ENCODE measurements at places on chromosomes 2 and 18. TPM values are rescaled to one million over a fixed set of nuclear protein-coding genes. Genes with fewer than 3 reads are reported as not detected.

HJURP gene
- total RNA-seq, result 1.8 TPM

COL6A3 gene
- total RNA-seq, result 3.4 TPM

GAREM2 gene
- 4.0 TPM for total RNA-seq

ACVR2A gene
- 12.4 TPM for total RNA-seq

- no peaks in the 10 kb centered on the region for H3K27me3 ChIP-seq
- H3K4me1 ChIP-seq, result peaks cover 2% of the 10 kb centered on the region
- no peak overlapping the region for H3K4me3 ChIP-seq
- no peak for DNase-seq
- H3K36me3 ChIP-seq, result no peaks in the 10 kb centered on the region
- no peak overlapping the region for H3K27ac ChIP-seq
Measured at GRCh38 chr2:8234757-8235374, 447.0 kb upstream of the ID2 start.

DNA sequence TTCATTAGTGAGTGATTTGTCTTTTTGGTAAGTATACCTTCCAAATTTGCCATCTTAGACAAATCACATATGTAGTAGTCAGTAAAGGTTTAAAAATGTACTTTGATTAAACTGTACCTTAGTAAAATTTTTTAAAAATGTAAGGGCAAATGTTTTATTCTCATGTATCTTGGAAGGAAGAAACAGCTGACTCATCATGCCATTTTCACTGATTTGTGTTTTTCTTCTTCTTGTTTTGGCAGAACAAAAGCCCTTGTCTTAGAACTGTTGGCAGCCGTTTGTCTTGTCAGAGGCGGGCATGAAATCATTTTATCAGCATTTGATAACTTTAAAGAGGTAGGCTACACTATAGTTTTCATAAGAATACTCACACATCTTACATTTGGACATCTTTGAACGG, 136.5 kb downstream of the PRPF40A start:
- no peaks in the 10 kb centered on the region for H3K4me1 ChIP-seq
- H3K27me3 ChIP-seq, result peaks cover 2% of the 10 kb centered on the region
- no peak for DNase-seq
- H3K27ac ChIP-seq, result no peak overlapping the region
- no peak overlapping the region for H3K4me3 ChIP-seq

DNA sequence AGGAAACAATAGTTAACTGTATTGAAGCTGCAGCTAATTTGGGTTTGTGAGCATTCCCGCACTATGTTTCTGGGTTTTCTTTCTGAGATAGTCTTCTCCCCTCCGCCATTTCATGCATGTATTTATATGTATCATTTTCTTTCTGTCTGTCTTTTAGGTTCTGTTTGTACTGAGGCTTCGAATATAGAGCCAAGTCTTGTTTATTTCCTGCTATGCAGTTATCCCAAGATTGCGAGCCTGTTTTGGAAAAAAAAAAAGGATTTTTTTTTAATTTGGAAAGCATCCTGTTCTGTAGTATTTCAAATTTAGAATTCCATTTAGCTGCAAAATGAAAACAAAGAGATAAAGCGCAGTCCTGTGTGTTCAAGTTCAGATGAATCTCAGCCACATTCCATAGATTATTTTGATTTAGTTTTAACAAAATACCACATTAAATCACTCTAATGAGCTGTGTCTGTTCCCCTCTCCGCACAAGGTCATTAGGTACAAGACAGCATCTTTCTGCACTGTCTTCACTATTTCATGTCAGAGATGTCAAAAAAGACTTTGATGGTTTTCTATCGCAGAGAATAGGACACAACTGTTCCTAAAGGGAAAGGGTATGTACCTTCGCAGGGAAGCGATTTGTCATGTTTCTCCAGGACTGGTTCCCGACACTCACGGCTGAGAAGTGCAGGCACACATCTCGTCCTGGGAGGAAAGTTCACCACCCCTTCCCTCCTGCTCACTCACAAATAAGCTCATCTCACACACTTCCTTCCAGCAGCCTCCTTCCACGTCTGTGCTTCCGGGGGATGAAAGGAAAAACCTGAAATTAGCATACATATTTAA, 443.4 kb downstream of the ZNF516 start:
- DNase-seq, result no peak
- H3K4me3 ChIP-seq, result no peak overlapping the region
- no peaks in the 10 kb centered on the region for H3K27me3 ChIP-seq
- no peaks in the 10 kb centered on the region for H3K36me3 ChIP-seq
- H3K4me1 ChIP-seq, result no peaks in the 10 kb centered on the region

DNA sequence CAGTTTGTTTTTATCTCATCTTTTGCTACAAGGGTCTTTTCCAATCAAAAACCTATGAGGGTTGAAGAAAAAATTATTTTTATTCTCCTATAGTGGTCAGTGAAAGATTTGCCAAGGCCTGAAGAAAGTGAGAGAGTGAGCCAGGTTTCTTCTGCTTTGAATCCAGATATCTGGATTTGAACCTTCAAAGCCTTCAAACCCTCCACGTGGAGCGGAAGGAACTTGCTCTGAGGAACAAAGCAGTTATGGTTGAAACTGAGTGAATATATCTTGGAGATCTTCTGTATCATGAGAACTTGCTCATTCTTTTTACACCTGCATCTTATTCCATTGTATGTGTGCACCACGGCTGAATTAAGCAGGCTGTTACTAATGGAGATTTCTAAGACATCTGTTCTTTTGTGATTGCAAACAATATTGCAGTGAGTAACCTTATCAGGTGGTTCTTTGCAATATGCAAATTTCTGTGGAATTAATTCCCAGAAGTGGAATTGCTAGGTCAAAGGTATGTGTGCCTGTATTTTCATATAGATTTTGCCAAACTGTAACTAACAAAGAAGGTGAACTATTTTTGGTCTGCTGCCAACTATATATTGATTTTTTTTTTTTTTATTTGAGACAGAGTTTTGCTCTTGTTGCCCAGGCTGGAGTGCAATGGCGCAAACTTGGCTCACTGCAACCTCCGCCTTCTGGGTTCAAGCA, 147.9 kb downstream of the B3GNT2 start:
- no peak overlapping the region for H3K27ac ChIP-seq
- no peaks in the 10 kb centered on the region for H3K27me3 ChIP-seq

DNA sequence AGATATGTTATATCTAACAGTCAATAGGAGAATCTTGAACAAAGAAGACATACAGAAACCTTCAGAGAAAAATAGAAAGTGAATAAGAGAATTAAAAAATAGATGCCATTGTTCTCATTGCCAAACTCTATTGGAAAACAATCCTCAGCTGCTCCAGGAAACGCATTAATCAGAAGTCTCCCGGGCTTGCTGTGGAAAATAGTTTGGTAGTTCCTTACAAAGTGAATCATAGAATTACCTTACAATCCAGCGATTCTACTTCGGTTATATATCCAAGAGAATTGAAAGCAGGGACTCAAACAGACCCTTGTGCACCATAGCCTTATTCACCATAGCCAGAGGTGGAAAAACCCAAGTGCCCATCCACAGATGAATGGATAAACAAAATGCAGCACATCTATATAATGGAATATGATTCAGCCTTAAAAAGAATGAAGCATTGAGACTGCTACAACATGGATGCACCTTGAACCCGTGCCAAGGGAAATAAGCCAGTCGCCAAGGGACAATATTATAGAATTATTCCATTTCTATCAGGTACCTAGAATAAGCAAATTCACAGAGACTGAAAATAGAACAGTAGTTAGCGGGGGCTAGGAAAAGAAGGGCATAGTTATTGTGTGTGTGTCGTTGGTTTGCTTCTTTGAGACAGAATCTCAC, 21.9 kb upstream of the CHRNA1 start:
- no peak overlapping the region for H3K27ac ChIP-seq
- no peaks in the 10 kb centered on the region for H3K36me3 ChIP-seq
- no peak overlapping the region for H3K4me3 ChIP-seq
- no peak for DNase-seq

DNA sequence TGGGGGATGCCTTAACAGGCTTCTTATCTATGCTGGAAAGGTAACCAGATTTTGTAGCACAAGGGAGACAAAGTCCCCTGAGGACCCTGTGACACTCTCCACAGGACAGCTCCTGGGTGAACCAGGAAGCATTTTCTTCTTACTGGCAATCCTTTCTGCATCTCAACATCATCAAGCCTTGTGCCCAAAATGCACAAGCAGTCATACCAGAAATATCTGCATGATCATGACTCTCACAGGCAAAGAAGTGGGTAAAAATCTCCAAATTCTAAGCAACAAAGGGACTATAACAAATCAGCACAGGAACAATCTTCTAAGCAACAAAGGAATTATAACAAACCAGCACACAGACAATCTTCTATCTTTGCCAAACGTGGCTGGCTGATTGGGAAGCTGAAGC, 99.1 kb upstream of the CD226 start:
- no peaks in the 10 kb centered on the region for H3K4me1 ChIP-seq
- peaks cover 17% of the 10 kb centered on the region for H3K36me3 ChIP-seq
- H3K4me3 ChIP-seq, result no peak overlapping the region
- no peaks in the 10 kb centered on the region for H3K27me3 ChIP-seq

DNA sequence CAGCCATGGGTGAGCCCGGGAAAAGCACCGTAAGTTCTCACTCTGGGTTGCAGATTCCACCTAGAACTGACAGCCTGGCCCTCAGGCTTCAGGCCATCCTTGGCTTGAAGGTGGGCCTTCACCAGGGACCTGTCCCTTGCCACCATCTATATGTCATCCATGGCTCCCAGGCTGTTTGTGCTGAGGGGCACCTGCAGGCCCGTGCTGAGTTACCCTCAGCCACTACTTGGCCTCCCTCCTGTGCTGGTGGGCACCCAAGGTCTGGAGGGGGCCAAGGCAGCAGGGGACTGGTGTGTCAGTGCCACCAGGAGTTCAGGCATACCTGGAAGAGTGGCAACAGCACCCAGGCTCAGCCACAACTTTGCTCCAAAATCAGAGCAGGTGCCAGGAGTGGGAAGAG, 326.2 kb upstream of the SMIM21 start:
- no peak overlapping the region for H3K4me3 ChIP-seq
- no peaks in the 10 kb centered on the region for H3K36me3 ChIP-seq
- no peak overlapping the region for H3K27ac ChIP-seq

DNA sequence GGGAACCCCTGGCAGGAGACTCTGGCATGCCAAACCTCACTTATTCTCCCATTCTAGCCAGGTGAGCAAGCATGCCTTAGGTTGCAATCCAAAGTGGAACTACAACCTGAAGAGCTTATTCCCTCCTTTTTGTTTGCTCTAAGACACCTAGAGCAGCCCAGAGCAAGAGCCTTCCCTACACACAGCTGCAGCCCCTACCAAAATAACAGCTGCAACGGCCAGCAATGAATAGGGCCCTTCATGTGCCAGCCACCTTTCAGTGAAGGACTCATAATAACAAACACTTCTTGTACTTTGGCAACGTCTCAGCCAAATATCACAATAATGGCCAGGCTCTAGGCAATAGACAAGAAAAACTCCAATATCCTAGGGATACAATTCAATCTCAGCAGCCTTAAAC, 178.7 kb downstream of the ALK start:
- no peaks in the 10 kb centered on the region for H3K36me3 ChIP-seq
- H3K4me1 ChIP-seq, result no peaks in the 10 kb centered on the region
- no peak overlapping the region for H3K27ac ChIP-seq
- no peak overlapping the region for H3K4me3 ChIP-seq
- no peak for DNase-seq

GRCh38 chr2:7016601-7017211, 99.5 kb downstream of the RNF144A start:
- no peaks in the 10 kb centered on the region for H3K4me1 ChIP-seq
- peaks cover 2% of the 10 kb centered on the region for H3K36me3 ChIP-seq
- no peak overlapping the region for H3K27ac ChIP-seq
- H3K27me3 ChIP-seq, result no peaks in the 10 kb centered on the region
- no peak overlapping the region for H3K4me3 ChIP-seq

- DNase-seq, result no peak
- H3K4me3 ChIP-seq, result no peak overlapping the region
- no peaks in the 10 kb centered on the region for H3K36me3 ChIP-seq
Measured at GRCh38 chr2:172772633-172773032, 37.0 kb downstream of the RAPGEF4 start.

DNA sequence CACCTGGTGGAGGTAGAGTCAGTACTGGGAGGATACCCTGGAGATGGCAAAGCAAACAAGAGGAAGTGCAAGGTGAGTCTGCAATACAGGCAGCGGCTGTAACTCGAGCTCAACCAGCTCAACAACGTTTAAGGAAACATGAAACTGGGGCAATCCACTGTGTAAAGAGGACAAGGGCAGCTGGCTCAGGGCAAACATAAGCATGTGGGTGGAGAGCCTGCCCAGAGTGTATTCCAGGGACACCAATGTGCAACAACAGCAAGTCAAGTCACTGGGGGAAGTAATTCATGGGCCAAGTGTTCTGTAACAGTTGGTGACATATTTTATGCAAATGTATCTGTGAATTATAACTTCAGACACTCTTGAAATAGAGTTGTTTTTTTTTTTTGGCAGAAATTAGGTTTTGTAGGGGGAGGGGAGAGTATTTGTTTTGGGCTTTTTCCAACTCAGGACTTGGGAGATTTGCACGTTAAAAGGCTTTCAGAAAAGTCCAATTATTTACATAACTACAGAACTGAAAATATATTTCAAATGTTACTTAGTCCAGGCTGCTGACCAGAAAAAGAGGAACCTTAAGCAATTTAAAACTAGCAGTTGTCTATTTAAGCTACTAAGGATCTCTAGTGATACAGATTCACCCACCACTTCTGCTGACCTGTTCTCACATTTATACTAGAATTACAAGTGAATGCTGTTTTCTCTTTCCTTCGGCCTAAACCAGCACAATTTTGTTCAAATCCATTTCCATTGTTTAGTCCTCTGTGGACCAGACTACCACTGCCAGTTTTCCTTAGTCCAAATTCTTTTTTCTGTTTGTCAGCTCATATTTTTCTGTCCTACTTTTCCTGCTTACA, 18.6 kb downstream of the NRXN1 start:
- H3K4me3 ChIP-seq, result no peak overlapping the region
- no peaks in the 10 kb centered on the region for H3K4me1 ChIP-seq
- no peak for DNase-seq
- no peak overlapping the region for H3K27ac ChIP-seq
- no peaks in the 10 kb centered on the region for H3K36me3 ChIP-seq
